ENCODE measurements at places on chromosomes 1 and 21. TPM values are rescaled to one million over a fixed set of nuclear protein-coding genes. Genes with fewer than 3 reads are reported as not detected.

DNA sequence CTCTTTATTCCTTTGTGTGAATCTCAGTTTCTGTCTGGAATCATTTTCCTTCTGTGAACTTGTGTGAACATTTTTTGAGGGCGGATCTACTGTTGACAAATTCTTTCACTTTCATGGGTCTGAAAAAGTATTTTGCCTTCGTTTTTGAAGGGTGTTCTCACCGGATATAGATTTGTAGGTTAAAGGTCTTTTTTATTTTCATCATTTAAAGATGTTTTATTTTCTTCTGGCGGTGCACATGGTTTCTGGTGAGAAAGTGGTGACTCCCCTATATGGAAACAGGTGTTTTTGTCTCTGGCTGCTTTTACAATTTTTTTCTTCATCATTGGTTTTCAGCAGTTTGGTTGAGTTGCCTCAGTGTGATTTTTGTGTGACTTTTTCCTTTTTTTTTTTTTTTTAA, 94.9 kb downstream of the DYRK1A start:
- no peak overlapping the region for H3K4me3 ChIP-seq
- no peaks in the 10 kb centered on the region for H3K27me3 ChIP-seq
- H3K36me3 ChIP-seq = no peaks in the 10 kb centered on the region

GRCh38 chr21:45742247-45742646, 98.7 kb downstream of the PCBP3 start:
- H3K27ac ChIP-seq = no peak overlapping the region
- DNase-seq = no peak
- no peaks in the 10 kb centered on the region for H3K4me1 ChIP-seq
- no peaks in the 10 kb centered on the region for H3K36me3 ChIP-seq
- H3K4me3 ChIP-seq = no peak overlapping the region

GRCh38 chr21:30126576-30126975, 40.0 kb downstream of the CLDN17 start:
- H3K36me3 ChIP-seq = no peaks in the 10 kb centered on the region
- H3K4me1 ChIP-seq = no peaks in the 10 kb centered on the region
- H3K4me3 ChIP-seq = no peak overlapping the region

GRCh38 chr1:42679364-42679983, 2.7 kb upstream of the YBX1 start:
- H3K4me3 ChIP-seq = no peak overlapping the region
- peaks cover 9% of the 10 kb centered on the region for H3K36me3 ChIP-seq
- H3K4me1 ChIP-seq = peaks cover 4% of the 10 kb centered on the region
- H3K27ac ChIP-seq = no peak overlapping the region
- H3K27me3 ChIP-seq = no peaks in the 10 kb centered on the region

Gene DYRK3
- polyA plus RNA-seq = 11.7 TPM

DNA sequence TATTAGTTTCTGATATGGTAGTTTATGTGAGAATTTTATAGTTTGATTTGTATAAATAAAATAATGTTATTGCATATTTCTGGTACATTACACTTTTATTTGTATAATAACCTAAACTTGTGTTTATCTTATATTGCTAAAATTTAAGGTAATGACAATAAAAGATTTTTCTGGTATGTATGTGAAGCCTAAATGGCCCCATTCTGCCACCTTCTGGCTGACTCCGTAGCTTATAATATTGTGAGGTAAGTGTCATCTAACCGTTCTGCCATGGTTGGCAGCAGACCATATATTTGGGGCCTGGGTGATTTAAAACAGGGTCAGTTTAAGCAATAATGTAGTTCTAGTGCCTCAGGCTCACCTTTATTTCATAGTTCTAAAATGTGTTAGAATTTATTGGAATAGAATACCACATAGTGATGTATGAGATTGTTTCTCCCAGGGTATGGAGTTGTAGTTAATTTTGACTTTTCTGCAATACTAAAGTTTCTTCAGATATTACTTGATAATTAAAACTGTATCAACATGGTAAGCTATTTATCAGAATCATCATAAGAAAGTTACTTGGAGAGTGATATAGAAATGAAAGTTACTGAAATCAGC, 21.2 kb upstream of the PRKACB start:
- no peak overlapping the region for H3K4me3 ChIP-seq
- no peaks in the 10 kb centered on the region for H3K36me3 ChIP-seq
- H3K27ac ChIP-seq = no peak overlapping the region
- H3K4me1 ChIP-seq = no peaks in the 10 kb centered on the region
- no peak for DNase-seq

DNA sequence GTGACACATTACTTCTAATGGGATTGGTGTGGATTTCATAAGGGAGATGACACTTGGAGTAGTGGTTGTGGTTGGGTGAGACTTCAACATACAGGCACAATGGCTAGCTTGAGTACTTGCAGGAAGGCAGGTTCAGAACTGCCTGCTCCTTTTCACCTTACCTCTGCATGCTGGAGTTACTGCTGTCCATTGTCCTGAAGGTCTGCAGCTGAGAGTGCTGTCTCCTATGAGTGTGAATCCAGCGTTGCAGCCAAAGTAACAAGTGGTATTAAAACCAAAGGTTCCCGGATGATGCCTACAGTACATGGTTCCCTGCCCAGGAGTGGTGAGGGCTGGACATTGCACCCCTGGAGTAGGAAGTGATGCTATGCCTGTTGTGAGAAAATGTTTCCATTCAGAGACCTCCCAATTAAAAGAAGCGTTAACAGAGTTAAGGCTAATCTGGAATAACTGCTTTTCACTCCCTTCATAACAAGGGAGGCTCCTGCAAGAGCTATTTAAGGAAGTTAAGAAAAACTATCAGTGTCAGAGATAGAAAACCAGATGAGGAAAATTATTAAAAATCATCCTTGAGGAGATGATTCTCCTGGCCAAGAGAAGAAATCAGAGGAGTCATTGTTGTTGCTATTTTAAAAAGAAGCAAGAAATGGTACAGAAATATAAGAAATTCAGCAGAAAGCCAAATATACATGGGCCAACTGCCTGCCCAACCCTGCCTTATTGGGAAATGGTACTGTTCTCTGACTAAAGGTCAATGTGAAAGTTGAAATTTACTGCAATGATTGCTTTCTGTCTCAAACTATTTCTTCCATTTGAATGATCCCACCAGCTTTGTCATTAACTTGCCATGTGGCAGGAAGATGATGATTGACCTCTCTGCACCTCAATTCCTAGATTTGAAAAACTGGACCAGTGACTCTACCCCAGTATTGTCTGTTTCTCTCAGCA, 9.8 kb upstream of the F5 start:
- no peak for DNase-seq
- no peaks in the 10 kb centered on the region for H3K36me3 ChIP-seq
- no peak overlapping the region for H3K27ac ChIP-seq
- peaks cover 12% of the 10 kb centered on the region for H3K4me1 ChIP-seq

DNA sequence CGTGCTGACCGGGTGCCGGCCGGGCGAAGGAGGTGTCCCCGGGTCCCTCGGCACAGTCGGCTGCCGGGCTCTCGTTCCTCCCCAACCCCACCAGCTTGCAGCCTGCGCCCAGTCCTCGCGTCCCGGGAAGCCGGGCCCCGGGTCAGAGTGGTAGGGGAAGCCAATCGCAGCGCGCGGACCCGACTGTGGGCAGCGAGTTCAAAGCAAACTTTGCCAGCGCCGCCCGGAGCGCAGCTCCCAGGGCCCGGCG, 328 bp downstream of the MYCL start:
- H3K4me1 ChIP-seq = peaks cover 7% of the 10 kb centered on the region
- peaks cover 10% of the 10 kb centered on the region for H3K27me3 ChIP-seq
- peak overlapping the region; percentile 77 for H3K4me3 ChIP-seq
- DNase-seq = no peak
- H3K27ac ChIP-seq = no peak overlapping the region

Gene PADI2
- polyA plus RNA-seq = 0.17 TPM

GRCh38 chr1:53356637-53357036, 28.8 kb upstream of the LRP8 start:
- H3K4me1 ChIP-seq = no peaks in the 10 kb centered on the region
- H3K27me3 ChIP-seq = no peaks in the 10 kb centered on the region
- H3K36me3 ChIP-seq = no peaks in the 10 kb centered on the region
- H3K4me3 ChIP-seq = no peak overlapping the region
- H3K27ac ChIP-seq = no peak overlapping the region
- DNase-seq = no peak

Gene CASQ2
- polyA plus RNA-seq = not detected

DNA sequence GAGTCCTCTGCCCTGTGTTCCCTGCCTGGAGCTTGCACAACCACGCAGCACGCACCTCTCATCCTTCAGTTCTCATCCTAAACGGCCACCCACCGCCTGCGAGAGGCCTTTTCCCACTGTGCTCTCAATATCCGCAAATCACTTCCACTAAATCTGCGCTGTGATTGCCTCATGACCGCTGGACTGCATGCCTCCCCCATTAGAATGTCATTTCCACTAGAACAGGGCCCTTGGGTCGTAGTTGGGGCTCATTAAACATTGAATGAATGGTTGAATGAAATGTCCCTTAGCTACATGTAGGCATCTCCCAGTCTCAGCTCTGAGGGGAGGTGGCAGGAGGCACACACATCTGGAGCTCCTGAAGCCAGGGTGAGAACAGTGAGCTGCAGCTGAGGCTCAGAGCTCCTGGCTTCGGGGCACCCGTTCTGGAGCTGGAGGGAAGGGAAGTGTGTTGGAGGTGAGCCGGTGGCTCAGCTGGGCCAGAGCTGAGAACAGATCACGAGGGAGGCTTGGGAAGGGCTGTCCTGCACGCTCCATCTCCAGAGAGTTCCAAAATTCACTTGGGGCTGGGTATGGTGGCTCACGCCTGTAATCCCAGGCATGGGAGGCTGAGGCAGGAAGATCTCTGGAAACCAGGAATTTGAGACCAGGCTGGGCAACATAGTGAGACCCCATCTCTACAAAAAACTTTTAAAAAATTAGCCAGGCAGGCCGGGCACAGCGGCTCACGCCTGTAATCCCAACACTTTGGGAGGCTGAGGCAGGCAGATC, 30.4 kb downstream of the TMEM201 start:
- H3K4me1 ChIP-seq = no peaks in the 10 kb centered on the region
- H3K36me3 ChIP-seq = no peaks in the 10 kb centered on the region
- H3K27ac ChIP-seq = no peak overlapping the region

Gene SIPA1L2
- polyA plus RNA-seq = not detected

GRCh38 chr1:240965581-240966091, 353.7 kb upstream of the GREM2 start:
- H3K27ac ChIP-seq = no peak overlapping the region
- H3K4me3 ChIP-seq = no peak overlapping the region
- H3K4me1 ChIP-seq = no peaks in the 10 kb centered on the region
- no peaks in the 10 kb centered on the region for H3K27me3 ChIP-seq
- no peak for DNase-seq

DNA sequence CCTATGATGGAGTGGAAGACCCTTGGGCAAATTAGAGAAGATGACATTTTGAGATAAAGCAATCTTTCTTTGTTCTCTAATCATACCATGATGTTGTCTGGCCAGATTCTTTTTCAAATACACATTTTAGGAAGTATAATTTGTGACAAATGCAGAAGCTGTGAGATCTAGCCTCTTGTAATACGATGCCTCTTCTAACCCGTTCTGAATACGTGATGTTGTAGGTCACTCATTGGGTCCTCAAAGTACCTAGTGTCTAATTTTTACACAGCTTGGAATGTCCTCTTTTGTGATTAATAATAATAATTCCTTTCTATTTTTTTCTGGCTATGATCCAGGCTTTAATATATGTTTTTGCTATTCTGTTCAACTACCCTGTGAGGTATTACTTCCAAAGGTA, 502.7 kb downstream of the NUF2 start:
- no peaks in the 10 kb centered on the region for H3K27me3 ChIP-seq
- no peak for DNase-seq
- H3K4me1 ChIP-seq = no peaks in the 10 kb centered on the region

- no peaks in the 10 kb centered on the region for H3K4me1 ChIP-seq
- no peaks in the 10 kb centered on the region for H3K36me3 ChIP-seq
- no peaks in the 10 kb centered on the region for H3K27me3 ChIP-seq
Observed at GRCh38 chr1:203188686-203189232, 2.3 kb upstream of the CHI3L1 start.

DNA sequence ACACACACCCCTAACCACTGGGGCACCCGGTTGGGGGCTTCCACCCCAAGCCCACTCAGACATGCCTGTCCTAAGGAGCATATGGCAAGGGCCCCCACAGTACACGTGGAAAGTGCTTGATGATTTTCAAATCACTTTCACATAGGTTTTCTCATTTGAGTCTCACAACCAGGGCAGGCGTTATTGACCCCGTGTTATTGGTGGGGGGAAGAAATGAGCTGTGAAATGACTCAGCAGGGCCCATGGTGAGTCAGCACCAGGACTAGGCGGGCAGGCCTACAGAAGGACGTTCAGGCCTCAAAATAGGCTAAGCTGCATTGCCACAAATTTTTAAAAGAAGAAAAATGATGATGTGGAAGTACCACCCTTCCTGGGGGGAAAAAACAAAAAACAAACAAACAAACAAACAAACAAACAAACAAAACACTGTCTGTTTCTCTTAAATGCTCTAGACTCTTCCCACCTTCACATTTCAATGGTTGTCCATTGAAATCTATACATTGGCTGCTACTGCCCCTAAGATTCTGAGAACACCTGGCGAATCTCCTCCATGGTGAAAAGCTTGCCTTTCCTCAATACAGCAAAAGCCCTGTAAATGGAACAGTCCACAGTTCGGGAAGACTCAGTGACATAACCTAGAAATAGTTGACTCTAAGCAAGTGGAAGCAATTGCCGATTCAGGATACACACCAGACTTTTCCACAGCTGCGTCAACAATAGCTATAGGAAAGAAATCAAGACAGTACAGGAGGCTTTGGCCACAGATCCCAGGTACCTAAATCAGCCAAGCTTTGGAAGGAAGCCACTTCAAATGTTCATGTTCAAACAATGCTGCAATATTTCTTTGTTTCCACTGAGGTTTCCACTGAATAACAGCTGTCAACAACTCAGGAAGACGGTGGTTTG, 234.7 kb downstream of the TOMM20 start:
- no peaks in the 10 kb centered on the region for H3K27me3 ChIP-seq
- H3K4me1 ChIP-seq = peaks cover 4% of the 10 kb centered on the region
- no peak for DNase-seq
- H3K4me3 ChIP-seq = no peak overlapping the region

Gene NOTCH2
- 0.74 TPM for polyA plus RNA-seq

DNA sequence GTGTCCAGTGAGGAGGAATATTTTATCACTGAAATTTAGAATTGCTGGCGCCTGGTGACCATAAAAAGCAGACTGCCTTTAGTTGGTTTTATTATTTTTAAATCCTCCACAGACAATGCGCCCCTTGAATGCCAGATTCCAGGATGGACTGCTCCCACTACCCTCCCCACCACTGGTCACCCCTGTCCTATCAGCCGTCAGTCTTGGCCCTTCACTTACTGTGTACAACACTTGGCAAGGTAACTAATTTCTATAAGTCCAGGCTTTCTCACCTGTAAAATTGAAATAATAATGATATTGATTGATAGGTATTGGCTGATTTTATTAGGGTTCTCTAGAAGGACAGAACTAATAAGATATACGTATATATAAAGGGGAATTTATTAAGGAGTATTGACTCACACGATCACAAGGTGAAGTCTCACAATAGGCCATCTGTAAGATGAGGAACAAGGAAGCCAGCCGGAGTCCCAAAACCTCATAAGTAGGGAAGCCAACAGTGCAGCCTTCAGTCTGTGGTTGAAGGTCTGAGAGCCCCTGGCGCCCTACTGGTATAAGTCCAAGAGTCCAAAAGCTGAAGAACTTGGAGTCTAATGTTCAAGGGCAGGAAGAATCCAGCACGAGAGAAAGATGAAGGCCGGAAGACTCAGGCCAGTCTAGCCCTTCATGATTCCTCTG, 17.8 kb downstream of the RHEX start:
- DNase-seq = no peak
- no peak overlapping the region for H3K27ac ChIP-seq
- H3K4me1 ChIP-seq = peaks cover 20% of the 10 kb centered on the region

Gene CCSAP
- polyA plus RNA-seq = 2.9 TPM

All from GM12878 (cell line).